ENCODE measurements at places on chromosomes 7 and 10.

DNA sequence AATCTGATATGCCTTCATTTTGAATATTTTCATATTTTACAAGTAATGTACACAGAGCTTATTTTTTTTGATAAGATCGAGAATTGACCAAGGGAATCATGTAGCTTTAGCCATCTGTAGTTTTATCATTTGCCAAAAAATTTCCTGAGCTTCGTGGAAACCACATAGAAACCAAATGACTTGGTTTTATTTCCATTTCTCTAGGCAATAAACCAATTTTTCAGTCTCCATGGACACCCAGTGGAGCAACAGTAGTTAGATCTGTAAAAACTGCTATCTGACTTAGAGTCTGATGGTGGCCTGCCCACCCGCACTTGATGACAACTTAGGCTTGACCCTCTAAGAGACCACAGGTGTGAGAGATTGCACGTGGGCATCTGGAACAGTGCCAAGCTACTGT is 127.8 kb upstream of the CDK6 start:
- DNase-seq = no peak

GRCh38 chr7:44380831-44381493 is 55.6 kb upstream of the CAMK2B start:
- no peak for DNase-seq

DNA sequence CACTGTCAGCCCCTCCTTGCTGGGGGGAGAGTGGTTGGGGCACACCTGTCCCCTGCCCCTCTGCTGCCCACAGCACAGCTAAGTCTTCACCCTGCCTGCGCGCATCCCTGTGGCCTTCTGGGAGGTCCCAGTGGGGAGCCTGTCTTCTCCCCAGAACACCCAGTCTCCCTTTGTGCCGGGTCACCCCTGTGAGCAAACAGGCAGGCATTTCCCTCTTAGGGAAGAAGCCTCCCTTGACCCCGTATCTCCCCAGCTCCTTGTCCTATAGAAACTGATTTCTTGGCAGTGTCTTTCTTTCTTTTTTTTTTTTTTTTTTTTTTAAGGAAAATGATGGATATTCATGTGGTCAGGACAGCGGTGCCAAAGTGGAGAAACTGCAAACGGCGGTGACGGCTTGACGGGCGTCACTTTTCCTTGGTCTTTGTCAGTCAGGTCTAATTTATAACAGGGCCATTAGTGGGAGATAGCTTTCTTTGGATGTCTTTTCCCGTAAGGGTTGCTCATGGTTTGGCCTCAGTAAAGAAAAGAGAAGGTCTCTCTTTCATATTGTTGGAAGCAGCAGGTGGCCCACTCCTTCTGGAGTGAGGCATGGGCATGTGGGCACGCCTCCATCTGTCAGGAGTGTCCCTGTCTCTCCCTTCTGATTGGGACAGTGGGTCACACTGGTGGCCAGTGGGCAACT is 115.3 kb downstream of the NKX6-2 start:
- DNase-seq = no peak

- no peak for DNase-seq
Observed at GRCh38 chr10:28014651-28015050, 15.8 kb upstream of the ODAD2 start.

DNA sequence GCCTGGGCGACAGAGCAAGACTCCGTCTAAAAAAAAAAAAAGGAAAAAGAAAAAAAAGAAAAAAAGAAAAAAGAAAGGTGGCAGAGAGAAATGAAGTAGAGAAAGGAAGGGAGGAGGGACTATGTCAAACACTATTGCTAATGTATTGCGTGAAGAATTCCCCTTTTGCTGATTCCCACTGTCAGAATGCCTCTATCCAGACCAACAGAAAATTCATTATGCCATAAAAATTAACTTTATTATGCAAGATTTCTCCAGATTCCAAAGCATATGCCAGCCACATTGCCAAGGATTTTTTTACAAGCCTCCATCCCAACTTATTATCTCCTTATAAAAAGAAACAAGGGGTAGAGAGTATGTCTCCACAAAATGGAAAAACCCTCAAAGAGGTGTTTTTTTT is 209.3 kb downstream of the MTERF1 start:
- no peak for DNase-seq

DNA sequence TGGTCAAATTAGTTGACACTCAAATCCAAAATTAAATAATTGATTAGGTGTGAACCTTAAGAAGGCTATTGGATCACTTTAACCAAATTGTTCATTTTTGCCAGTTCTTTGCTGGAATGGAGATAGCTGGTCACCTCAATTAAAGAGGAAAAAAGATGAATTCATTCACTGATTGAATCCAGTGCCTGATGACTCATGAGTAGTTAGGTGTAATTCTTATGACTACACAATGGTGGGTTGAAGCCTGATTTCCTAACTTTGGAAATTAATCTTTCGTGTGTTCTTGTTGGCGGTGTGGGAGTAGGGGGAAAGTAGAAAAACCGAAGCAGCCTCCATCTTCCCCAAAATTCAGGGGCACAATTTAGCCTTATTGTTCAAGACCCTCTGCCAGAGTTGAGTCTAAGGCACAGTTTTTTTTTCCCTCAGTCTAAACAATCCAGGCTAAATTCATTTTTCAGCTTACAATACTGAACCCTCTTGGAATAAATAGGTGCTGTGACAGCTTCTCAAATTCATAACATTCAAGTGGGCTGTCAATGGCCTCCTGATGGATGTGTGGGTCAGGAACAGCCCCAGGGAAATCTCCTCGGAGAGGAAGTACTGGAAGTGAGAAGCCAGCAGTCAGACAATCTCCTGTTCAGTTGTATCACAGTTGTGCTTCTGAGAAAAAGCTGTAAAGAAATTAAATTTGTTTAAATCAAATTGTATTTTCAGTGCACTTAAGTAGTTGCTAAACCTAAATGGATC is 356.6 kb downstream of the BBS9 start:
- DNase-seq = no peak
